Inflammatory macrophage (primary cell): ENCODE measurements at places on chromosomes 16 and 17.

DNA sequence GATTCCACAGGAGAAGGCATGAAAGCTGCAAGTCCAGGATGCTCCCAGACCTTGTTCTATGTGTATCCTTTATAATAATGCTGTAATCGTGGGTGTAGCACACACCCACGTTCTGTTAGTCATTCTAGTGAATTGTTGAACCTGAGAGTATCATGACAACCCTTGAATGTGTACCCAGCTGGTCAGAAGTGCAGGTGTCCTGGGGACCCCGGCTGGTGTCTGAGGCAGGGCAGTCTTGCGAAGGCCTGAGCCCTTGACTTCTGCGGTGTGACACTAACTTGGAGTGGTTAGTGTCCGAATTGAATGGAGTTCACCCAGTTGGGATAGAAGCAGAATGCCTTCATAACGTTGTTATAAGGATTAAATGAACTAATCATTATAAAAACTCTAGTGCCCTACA, 218.0 kb upstream of the TNRC6C start:
- no peak for DNase-seq

DNA sequence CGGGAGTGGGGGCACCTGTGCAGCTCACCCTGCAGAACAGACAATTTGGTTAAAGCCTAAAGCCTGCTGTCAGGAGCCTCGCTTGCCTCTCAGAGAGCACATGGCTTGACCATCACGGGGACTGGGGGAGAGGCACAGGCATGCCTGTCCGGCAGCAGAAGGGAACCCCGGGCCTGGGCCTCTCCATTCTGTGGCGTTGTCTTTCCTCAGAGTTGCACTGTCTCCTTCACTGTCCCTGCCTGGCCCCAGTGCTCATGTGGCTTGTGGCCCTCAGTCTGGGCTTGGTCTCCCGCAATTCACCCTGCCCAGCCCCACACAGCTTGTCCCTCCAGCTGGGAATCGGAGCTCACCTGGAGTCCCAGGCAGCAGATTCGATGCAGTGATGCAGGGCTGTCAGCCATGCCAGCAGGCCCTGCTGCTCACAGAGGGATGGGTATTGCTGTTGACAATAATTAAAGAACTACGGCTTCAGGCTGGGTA, 189.9 kb downstream of the SEC14L1 start:
- DNase-seq = no peak

- no peak for DNase-seq
Observed at GRCh38 chr16:76784530-76784929, 406.5 kb upstream of the MON1B start.

DNA sequence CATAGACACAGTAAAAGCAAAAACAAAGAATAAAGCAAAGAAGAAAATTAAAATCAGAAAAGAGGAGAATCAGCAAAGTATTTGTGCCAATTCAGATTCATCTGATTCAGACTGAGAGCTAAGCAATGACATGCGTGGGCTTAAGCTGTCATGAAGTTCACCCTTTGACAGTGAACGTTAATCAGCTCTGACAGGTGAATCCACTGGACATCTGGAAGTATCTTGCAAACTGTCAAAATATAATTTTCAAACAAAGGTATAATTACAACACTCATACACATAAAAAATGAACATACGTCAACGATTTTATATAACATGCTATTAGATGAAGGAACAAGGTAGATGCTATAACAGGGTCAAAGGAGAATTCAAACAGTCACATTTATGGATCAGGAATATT, 596.3 kb upstream of the SALL1 start:
- no peak for DNase-seq

DNA sequence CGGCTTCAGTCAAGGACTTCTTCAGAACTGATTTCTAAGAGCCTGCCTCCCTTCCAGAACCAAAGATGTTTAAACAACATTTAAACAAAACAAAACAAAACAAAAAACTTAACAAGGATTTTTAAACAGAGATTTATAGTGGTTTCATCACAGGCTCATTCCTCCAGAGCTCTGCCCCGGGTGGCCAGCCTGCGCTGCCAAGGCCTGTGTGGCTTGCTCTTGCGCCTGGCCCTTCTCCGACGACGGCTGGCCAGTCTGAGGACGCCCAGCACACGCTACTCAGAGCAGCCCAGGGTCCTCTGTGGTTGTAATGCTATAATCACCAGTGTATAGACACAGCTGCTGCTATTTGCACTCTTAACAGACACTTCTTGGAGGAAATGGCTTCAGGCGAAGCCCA, 307.2 kb upstream of the MYOCD start:
- DNase-seq = no peak

GRCh38 chr16:87687126-87687910, 78.5 kb downstream of the KLHDC4 start:
- no peak for DNase-seq

- DNase-seq = no peak
Observed at GRCh38 chr17:50199211-50199802, 2.1 kb downstream of the COL1A1 start.

GRCh38 chr17:36721560-36722120, 120.3 kb downstream of the MRM1 start:
- peak; percentile 3 for DNase-seq

- no peak for DNase-seq
Observed at GRCh38 chr16:84654238-84654637, 5.9 kb downstream of the KLHL36 start.

GRCh38 chr17:8243827-8244226, 4.0 kb downstream of the CTC1 start:
- no peak for DNase-seq

DNA sequence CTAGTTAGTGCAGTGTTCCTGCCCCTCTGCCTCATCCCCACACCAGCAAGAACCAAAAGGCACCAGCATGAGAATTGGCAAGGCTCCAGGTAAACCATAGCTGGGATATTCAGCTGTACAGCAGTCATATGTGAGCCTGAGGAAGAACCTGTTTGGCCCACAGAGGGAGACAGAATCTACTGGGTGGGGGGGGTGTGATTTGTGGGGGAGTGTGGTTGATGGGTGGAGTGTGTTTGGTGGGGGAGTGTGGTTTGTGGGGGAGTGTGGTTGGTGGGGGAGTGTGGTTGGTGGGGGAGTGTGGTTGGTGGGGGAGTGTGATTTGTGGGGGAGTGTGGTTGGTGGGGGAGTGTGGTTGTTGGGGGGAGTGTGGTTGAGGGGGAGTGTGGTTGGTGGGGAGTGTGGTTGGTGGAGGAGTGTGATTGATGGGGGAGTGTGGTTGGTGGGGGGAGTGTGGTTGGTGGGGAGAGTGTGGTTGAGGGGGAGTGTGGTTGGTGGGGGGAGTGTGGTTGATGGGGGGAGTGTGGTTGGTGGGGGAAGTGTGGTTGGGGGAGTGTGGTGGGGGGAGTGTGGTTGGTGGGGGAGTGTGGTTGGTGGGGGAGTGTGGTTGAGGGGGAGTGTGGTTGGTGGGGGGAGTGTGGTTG, 19.5 kb downstream of the MINK1 start:
- DNase-seq = no peak

- peak; percentile 18 for DNase-seq
Observed at GRCh38 chr17:61150686-61151299, 248.8 kb upstream of the TBX2 start.

GRCh38 chr17:57556977-57557376, 188.1 kb downstream of the CCDC182 start:
- DNase-seq = no peak

- no peak for DNase-seq
Observed at GRCh38 chr16:69036399-69037091, 68.9 kb upstream of the HAS3 start.

DNA sequence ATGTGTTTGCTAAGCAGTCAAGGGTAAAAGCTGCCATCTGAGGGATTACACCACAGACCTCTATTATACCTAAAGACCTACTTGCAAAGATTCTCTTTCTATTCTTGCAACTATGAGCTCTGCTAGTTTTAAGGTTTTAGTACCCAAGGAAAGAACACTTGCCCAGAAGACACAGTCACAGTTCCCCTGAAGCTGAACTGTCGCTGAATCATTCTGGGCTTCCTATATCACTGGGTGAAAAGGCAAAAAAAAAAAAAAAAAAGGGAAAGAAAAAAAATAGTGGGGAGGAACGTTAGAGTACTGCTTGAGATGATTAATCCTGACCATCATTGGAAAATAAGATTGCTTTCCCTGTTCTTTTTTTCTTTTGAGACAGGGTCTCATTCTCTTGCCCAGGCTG, 37.9 kb downstream of the LYRM1 start:
- peak; percentile 63 for DNase-seq

DNA sequence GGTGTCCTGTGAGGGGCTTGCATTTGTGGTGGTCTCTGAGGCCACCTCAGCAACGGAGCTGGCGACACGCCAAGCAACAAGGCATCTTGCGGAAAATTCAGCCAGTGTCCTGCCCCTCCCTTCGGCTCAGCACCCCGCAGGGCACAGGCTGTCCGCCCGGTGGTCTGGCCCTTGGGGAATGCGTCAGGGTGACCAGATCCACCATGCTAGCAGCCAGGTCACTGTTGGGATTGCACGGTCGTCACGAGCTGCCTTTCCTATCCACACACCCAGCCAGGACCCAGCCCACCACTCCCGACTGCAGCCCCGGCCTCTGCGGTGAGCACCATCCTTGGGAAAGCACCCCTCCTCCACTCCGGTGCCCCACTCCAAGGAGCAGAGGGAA, 221.2 kb downstream of the NTN1 start:
- DNase-seq = no peak

DNA sequence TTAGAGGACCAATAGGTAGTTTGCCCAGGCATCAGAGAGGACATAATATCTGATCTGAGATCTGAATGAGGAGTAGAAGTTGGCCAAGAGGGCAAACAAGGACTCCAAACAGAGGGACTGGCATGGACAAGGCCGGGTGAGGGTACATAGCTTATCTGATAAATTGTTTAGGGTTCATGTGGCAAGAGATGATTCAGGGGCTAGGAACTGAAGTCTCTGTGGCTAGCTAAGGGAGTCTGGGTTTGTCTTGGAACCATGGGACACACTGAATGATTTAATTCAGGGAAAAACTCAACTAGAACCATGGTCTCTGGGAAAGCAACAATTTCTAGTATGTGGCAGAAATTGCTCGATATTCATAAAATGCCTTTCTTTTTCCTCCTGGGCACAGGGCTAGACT, 4.1 kb upstream of the AQP8 start:
- DNase-seq = no peak

GRCh38 chr17:36183001-36183971, 6.8 kb upstream of the TBC1D3B start:
- peak; percentile 85 for DNase-seq

DNA sequence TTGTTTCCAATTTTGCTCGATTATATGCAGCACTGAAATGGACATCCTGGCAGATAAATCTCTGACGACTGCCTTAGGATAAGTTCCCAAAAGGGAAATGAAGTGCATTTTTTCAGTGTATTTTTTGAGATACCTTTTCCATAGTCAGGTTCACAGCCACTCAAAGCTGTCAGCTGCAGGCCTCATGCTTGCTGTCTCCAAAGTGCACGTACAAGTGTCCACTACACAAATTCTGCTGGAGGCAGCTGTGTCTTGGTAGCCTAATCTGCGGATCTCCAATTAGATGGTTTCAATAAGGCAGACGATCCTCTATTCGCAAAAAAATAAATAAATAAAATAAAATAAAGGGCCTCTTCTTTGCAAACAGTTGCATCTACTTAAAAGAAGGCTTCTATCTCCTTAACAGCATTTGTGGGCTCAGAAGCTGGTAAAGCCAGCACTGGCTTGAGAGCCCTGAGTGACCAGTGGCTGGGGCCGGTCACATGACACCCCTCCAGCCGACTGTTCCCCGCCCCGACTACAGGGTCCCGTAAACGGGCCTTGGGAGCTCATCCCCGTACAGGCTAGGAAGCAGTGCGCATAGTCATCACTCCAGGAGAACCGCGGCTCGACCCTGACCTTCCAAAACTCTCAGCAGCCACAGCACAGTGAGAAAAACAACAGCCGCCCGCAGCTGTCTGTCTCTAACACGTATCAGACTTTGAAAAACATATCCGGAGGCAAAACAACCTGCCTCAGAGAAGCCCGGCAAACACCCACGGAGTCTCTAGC, 18.8 kb downstream of the RPH3AL start:
- no peak for DNase-seq

GRCh38 chr17:34015253-34015652, 239.8 kb upstream of the CCL2 start:
- DNase-seq = no peak

GRCh38 chr16:67474551-67475455, 6.2 kb downstream of the ATP6V0D1 start:
- peak; percentile 62 for DNase-seq

DNA sequence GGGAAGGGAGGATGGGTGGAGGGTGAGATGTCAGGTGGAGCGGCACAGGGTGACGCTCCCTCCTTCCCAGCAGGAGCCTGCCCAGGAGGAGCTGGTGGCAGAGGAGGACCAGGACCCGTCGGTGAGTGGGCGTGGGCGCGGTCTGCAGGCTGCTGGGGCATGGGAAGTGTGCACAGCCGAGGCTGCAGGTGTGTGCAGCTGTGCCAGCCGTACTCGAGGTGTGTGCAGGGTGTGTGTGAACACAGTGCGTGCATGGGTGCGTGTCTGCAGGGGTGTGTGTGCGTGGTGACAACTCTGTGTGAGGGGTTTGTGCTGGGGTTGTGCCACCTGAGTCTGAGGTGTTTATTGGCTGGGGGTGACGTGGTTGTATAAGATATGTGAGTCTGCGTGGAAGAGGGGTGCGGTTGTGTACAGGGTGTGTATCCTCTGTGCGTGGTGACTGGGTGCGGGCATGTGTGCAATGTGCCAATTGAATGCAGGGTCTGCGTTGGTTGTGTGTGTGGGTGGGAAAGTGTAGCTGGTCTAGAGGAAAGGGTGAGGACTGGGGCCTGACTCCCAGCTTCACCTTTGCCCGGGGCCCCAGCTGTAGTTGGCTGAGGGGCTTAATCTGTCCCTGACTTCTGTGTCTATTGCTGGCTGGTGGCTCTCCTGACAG, 670 bp downstream of the TNFSF12 start:
- no peak for DNase-seq

DNA sequence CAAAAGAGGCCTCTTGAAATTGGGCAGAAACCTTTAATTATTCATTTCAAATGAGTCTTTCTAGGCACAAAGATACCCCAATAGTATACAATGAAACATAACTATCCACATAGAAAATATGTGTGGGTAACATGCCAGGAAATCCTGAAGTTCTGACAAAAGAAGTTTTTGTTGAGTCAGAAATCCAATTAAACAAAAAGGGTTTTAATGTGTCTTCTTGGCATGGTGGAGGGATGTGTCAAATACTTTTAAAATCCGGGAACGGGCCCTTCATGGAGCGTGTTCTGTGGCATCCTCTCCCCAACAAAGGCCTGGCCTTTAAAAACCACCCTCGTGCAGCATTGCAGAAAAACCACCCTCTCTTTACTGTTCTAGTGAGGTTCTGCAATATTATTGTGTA, 14.2 kb downstream of the CDRT4 start:
- DNase-seq = no peak

DNA sequence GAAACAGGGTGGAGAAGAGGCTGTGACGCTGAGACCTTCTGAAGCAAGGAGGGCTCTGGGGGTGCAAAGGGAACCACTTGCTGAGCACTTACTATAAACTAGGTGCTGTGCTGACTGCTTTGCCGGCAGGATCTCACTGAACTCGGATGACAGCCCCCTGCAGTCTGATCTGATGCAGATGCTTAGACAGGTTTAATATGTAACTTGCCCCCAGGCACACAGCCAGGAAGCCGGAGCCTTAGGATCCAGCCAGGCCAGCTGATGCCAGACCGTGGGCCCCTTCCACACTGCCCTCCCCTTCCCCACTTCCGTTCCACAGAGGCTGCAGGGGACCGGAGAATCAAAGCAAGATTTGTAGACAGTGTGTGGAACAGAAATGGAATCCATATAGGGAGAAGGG, 23.1 kb downstream of the SPACA3 start:
- no peak for DNase-seq
